NCI-H226 (cell line): ENCODE measurements at places on chromosomes 1 and 21.

GRCh38 chr1:18336801-18337200 is 143.9 kb upstream of the KLHDC7A start:
- DNase-seq, result no peak

DNA sequence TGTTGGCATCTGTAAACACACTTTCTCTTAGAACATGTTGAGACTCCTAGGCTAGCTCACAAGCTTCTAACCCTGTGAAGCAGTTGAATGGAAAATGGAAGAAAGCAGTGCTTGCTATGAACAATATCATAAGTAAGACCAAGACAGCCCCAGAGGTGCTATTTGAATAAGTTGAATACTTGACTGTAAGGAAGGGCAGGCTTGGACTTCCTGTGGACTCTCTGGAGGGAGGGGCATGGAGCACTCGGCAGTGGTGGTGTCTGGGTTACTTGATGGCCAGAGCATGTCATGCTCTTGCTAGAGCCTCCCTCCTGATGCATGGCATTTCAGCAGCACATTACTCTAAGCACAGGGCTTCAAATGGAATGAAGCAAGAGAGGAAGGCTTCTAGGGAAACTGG is 60.0 kb downstream of the MRPS6 start:
- DNase-seq, result no peak

DNA sequence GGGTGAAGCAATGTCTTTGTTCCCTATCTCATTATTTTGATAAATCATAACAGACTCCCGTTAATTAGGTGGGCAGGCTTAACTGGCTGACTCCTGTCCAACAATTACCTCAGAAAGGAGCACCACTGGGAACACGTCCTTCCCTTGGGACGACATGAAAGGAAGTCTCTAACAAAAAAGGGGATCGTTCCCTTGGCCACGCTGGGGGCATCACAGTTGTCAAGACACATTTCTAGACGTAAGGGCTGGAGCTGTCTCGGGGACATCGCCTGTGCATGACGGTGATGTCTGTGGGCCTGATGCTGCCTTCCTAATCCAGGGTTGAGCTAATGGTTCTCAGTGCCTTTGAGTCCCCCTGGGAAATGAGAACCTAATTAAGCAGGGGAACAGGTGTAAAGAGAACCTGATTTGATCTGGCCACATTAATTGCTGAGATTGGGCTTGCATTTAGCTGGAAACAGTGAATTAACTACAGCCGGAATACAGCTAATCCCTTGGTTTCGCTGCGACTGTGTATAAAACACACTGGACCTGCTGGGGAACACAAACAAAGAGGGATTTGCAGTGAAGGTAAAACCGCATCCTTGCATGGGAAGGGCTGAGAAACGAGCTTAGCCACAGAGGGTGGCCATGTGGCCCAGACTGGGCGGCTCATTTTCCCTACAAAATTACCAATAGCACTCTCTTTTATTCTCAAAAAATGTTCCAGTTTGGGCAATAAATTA is 111.8 kb downstream of the MRPS6 start:
- no peak for DNase-seq

DNA sequence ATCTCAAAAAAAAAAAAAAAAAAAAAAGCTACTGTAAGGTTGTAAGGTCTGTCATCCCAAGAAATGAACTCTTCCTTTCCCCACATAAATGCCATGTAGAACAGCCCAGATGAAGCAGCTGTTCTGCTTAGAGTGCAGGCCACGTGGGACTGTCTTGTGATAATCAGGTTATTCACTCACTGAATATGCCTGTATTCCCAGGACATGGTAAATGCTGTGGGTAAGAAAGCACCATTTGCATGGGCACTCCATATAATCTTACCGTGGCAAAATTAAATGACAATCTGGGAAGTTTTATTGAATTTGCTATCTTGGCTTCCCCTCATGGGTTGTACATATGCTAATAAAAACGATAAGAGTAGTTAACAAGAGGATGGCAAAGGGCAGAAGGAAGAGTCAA is 13.8 kb downstream of the RGS5 start:
- no peak for DNase-seq

- peak; percentile 96 for DNase-seq
These were observed 17.8 kb downstream of the SLFNL1 start for GRCh38 chr1:41003640-41004220.

GRCh38 chr1:224542783-224543440 is 73.2 kb upstream of the CNIH3 start:
- peak; percentile 91 for DNase-seq
